ENCODE measurements at places on chromosomes 12 and 14.

DNA sequence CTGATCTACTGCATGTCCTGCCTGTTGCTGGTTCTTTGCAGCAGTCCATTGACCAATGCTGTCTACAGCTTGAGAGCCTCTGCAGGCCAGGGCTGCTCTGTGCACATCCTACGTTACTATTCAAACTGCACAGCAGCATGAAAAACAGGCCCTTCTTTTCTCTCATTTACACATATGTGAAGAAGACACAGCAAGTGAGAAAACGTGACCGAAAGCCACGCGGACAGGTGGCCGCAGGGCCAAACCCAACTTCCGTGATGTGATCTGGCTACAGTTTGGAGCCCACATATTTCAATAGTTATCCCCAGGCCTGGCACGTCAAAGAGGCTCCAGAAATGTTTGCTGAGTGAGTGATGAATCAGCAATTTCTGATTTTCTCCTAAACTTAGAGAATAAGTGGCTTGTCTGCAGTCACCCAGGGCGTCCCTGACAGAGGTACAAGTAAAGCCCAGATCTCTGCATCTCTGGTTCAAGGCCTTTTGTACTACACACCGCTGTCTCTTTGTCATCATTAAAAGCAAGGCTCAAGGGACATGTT lies 17.9 kb upstream of the TCL1B start:
- no peak for DNase-seq

- DNase-seq, result no peak
Measured at GRCh38 chr14:52142504-52142903, 73.6 kb upstream of the NID2 start.

DNA sequence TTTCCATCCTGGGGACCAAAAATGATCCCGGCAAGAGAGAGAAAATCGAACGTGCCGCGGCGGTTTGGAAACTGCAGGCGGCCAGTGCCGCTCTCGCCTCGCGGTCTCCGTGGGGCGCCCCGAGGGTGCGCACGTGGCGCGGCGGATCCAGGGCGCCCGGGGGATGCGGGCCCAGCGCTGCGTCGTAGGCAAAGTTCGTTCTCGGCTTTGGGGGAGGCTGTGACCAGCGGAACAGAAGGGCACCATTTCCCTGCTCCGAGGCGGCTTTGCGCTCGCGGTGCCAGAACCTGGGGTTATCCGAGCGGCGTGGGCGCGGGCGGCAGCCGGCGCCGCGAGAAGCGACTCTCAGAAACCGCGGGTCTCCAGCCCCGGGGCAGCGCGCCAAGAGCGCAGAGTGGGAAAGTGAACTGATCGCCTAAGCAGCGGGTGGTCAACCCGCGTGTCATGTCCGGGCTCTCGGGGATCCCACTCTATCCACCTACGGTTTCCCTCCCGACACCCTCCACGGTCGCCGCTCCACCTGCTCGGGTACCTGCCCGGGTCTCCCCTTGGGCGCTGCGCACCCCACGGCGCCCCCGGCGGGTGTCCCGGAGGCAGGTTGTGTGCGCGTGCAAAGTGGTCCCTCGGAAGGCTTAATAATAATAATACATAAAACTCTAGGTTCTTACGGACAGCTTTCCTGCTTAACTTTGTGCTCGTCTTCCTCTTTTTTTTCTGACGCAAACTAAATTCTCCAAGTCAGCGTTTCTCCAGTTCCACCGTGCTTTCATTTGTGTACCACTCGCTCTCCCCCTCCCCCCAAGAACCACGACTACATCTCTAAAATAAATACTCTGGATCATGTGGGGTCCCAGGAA lies 1.2 kb downstream of the ESRRB start:
- no peak for DNase-seq

GRCh38 chr14:90188588-90188987 lies 67.8 kb upstream of the PSMC1 start:
- DNase-seq, result no peak

- DNase-seq, result no peak
Measured at GRCh38 chr14:23531391-23531790, 20.2 kb downstream of the ZFHX2 start.

DNA sequence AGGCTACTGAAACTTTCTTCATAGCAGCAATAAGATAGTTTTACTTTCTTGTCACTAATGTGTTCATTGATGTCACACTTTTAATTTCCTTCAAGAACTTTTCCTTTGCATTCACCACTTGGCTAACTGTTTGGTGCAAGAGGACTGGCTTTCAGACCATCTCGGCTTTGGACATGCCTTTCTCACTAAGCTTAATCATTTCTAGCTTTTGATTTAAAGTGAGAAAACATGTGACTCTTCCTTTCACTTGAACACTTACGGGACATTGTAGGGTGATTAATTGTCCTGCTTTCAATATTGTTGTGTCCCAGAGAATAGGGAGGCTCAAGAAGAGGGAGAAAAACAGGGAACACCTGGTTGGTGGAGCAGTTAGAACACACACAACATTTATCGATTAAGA lies 41.9 kb downstream of the IFNG start:
- no peak for DNase-seq

GRCh38 chr14:89198544-89199329 lies 218.3 kb downstream of the FOXN3 start:
- no peak for DNase-seq

GRCh38 chr12:102322254-102322653 lies 124.6 kb upstream of the PMCH start:
- DNase-seq, result no peak

GRCh38 chr14:103257211-103257962 lies 76.7 kb upstream of the EIF5 start:
- DNase-seq, result no peak

DNA sequence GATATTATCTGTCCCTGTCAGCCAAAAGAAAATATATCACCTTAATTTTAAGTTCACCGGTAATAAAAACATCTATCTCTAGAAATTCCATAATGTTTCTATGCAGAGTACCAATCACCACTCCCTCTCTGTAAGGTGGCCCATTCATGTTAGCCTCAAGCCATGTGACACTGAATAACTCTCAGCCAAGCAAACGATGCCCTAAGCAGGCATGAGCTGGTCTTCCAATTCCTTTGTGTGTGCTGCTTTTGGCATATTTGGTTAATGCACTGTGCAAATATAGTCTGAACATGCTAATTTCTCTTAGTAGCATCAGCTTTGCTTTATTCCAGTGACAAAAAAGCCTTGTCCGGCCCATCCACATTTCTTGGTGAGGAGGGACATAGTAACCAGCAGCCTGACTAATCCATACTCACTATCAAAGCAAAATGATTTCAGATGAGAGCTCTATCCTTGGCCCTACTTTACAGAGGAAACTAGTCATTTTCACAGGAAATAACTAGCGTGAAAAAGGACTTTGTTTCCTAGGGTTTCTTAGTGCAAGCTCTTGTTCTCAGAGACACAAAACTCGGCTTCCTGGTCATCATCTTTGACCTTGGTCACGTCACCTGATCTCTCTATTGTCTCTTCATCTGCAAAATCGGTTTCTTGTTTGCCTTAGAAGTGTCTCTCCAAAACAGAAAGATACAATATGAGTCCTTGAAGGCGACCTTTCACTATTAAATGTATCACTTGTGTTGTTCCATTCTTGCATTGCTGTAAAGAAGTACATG lies 59.2 kb upstream of the RTRAF start:
- no peak for DNase-seq

- no peak for DNase-seq
Measured at GRCh38 chr12:111419784-111420183, 14.1 kb downstream of the SH2B3 start.

GRCh38 chr12:40565029-40565633 lies 127.1 kb upstream of the CNTN1 start:
- no peak for DNase-seq

- DNase-seq, result no peak
Measured at GRCh38 chr14:95979339-95980042, 59.7 kb upstream of the C14orf132 start.

DNA sequence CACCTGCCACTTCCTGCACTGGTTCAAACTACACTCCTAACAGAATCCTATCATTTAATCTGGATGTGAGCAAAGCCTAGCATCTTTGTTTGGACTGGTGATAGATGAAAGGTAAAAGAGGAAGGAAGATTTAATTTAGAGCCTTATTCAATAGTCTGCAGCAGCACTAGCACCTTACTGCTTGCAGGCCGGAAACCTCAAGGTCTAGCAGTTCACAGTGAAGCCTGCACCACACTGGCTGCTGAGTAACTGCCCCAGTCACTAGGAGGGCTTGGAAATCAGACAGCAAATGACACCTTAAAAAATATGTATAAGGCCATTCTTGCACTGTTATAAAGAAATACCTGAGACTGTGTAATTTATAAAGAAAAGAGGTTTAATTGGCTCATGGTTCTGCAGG lies 358.0 kb downstream of the DAD1 start:
- DNase-seq, result no peak

- no peak for DNase-seq
Measured at GRCh38 chr14:105534586-105534985, 8.2 kb downstream of the TMEM121 start.

DNA sequence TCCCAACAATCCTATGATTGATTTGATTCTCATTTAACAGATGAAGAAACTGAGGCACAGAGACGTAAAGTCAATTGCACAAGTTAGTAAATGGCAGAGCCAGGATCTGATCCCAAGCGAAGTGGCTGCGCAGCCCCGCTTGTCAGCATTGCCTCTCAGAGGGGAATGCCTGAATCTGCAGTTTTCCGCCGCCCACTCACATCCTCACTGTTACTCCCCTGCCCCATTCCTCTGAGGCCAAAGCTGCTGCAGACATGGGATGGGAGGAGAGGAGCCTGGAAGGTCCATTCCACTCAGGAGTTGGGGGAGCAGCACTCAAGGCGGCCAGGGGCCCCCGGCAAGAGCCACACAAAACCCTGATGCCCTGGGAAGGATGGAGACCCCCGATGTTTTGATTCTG lies 1.0 kb downstream of the NRIP2 start:
- DNase-seq, result no peak

GRCh38 chr14:100896369-100897060 lies 7.0 kb downstream of the RTL1 start:
- no peak for DNase-seq

- no peak for DNase-seq
Measured at GRCh38 chr14:106766145-106766544, 1239.8 kb downstream of the TMEM121 start.

DNA sequence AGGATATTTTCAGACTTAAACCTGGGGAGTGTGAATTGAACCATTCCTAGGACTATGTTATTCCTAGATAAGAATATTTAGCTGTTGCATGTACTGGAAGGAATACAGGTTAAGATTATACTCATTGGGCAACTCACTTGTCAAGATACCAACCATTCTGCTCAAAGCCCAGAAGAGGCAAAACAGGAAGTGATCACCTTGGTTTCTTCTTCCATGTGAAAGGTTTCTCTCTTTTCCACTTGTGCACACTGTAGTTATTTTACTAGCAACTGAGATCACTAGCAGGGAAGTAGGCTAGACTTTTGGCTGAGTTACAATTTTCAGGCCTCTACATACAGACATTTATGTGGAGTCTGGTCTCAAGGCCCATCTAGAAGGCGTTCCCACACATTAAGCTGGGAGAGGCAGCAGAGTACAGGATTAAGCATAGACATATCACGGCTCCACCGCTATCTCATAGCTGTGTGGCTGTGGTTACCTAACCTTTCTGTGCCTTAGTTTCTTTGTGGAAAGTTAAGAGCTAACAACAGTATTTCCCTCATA lies 83.9 kb upstream of the FERMT2 start:
- DNase-seq, result no peak

All from HTR-8/SVneo (cell line).